ENCODE measurements at places on chromosomes 6 and 20. TPM values are rescaled to one million over a fixed set of nuclear protein-coding genes. Genes with fewer than 3 reads are reported as not detected.

DNA sequence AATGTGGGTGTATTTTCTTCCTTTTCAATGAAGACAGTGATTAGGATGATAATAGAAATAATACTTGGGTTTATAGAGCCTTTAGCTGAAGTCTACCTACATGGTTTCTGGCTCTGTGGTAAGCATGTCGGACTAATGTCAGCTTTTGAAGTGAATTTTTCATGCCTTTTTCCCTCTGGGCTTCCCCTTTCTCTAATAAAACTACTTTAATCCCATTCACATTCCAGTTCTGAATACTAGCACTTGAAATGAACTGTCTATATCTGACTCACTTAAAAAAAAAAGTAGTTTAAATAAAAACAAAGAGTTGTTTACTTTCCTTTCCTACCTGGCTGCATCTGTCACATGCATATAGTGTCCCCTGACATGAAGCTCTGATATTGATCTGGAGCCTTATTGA lies 545.9 kb upstream of the FLRT3 start:
- DNase-seq: no peak

DNA sequence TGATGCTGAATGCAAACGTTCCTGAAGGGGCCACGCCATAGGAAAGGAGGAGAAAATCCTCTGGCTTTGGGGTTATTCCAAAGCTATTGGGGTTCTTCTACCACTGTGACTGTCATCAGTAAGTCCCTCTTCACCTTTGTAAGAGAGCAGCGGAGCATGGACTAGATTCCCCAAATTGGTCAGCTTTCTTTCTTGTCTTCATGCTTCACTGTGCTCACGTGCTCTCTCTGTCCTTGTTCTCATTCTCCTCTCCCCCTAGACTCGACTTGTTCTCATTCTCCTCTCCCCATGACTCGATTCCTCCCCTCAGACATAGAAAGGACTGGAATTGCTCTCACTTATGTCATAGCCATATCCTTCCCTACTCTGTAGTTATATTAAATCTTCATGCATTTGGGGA lies 54.8 kb upstream of the ADGRG6 start:
- no peak for DNase-seq

ADAM33 gene
- total RNA-seq: 48.5 TPM

GID8 gene
- total RNA-seq: 54.3 TPM

DNA sequence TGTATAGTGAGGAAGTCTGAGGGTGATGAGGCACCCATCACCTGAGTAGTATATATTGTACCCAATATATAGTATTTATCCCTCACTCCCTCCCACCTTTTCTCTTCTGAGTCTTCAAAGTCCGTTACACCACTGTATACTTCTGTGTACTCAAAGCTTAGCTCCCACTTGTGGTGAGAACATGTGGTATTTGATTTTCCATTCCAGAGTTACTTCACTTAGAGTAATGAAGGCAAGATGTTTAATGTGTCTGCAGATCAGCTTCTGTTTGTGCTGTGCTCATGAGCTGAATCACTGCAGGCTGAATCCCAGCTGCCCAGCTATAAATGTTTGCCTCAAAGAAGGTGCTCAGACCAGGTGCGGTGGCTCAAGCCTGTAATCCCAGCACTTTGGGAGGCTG lies 139.3 kb upstream of the FOXA2 start:
- no peak for DNase-seq

TINAG gene
- total RNA-seq: not detected

- no peak for DNase-seq
Observed at GRCh38 chr20:16662467-16662866, 67.4 kb upstream of the SNRPB2 start.

DSP gene
- 65.7 TPM for total RNA-seq

SNTA1 gene
- 24.2 TPM for total RNA-seq

SOBP gene
- total RNA-seq: 25.8 TPM

DNA sequence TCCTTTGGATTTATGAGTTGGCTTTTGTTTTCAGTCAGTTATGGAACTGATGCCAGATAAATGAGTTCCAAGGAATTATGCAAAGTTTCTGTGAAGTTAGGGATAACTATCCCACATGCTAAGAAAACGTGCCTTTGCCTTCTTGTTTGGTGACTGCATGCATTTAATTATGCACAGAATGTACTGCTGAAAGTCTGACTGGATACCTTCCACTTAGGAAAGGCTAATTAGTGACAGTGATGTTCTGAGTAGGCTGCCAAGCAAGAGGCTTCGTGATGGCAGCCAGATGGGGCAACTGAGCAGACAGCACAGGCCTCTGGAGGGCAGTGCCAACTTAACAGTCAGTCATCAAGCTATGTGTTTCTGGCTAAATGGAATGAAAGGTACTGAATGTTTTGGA lies 289.9 kb downstream of the CD109 start:
- DNase-seq: no peak

PROCR gene
- total RNA-seq: 38.4 TPM

DNA sequence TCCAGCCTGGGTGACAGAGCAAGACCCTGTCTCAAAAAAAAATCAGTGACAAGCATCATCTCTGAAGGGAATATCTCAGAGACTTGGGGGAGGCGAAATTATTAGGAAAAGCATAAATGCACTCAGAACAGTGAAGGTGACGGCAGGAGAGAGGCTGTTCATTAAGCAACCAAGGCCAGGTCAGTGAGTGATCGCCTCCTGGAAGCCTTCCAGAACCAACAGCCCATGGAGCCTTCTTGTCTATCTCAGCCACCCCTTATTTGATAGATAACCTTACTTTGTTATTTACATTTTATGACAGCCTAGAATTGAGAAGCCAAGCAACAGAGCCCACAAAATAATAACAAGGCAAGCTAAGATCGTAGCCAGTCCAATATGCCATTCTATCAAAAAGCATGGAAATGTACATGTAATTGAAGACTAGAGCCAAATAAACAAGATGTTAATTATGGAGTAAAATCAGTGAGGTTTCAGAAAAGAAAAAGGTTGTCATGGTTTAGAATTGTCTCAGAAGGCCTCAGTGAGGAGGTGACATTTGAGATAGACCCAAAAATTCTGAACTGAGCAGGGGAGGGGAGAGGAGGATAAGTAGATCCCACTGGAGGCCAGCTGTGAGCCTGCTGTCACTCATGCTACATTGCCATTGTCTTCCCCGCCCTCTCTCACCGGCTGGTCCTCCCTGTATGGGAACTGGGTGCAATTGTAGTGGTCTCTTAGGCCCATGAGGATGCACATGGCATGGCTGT lies 17.8 kb downstream of the BNIP5 start:
- DNase-seq: no peak

DNA sequence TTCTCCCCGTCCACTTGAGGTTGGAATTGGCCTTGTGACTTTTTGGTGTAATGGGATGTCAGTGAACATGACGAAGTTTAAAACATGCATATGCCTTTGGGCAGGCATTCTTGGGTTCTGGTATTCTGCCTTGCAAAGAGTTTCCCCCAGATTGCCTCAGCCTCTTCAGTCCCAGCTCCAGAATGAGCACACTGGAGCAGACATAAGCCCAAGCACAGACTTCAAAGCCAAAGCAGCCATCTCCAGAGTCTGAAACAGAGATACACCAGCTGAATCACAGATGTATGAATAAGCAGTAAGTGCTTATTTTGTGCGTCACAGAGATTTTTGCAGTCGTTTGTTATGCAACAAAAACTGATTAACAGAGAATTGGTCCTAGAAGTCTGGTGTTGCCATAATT lies 546.0 kb downstream of the FRK start:
- DNase-seq: no peak

ASIP gene
- total RNA-seq: 14.1 TPM

CRISP2 gene
- total RNA-seq: not detected

MAK gene
- 0.25 TPM for total RNA-seq

GRCh38 chr6:40456390-40457013 lies 130.7 kb downstream of the LRFN2 start:
- no peak for DNase-seq

DNA sequence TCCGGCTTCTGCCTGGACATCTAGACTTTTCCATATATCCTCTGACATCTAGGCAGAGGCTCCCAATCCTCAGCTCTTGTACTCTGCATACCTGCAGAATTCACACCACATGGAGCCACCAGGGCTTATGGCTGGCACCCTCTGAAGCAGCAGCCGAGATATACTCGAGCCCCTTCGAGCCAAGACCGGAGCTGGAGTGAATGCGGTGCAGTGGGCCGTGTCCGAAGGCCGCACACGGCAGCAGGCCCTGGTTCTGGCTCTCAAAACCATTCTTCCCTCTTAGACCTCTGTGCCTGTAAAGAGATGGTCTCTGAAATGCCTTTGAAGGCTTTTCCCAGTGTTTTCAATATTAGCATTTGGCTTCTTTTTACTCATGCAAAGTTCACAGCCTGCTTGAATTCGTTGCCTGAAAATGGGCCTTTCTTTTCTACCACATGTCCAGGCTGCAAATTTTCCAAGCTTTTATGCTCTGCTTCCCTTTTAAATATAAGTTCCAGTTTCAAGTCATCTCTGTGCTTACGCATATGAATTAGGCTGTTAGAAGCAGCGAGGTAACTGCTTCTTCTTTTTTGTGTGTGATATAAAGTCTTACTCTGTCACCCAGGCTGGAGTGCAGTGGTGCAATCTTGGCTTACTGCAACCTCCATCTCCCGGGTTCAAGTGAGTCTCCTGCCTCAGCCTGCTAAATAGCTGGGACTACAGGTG lies 3.8 kb upstream of the SIRPB1 start:
- DNase-seq: no peak

GRCh38 chr6:107198631-107199416 lies 83.5 kb upstream of the BEND3 start:
- DNase-seq: no peak

BEND3 gene
- total RNA-seq: 2.3 TPM

BHLHE23 gene
- not detected for total RNA-seq

All from ovary (tissue), 10 donors.